ENCODE measurements at places on chromosomes 4 and X. TPM values are rescaled to one million over a fixed set of nuclear protein-coding genes. Genes with fewer than 3 reads are reported as not detected.
A peak's percentile ranks its signal among the peaks of the same experiment; 100 is the strongest.

The MSX1 gene
- total RNA-seq = 4.2 TPM

The F11 gene
- total RNA-seq = 0.23 TPM

The NAA10 gene
- 45.6 TPM for total RNA-seq

The RNF175 gene
- total RNA-seq = not detected

The PLXNB3 gene
- 0.95 TPM for total RNA-seq

The USP17L19 gene
- not detected for total RNA-seq

GRCh38 chr4:180766045-180766444, 1477.2 kb upstream of the TENM3 start:
- no peak for DNase-seq
- H3K27ac ChIP-seq = no peak overlapping the region
- no peaks in the 10 kb centered on the region for H3K4me1 ChIP-seq
- H3K27me3 ChIP-seq = no peaks in the 10 kb centered on the region
- H3K36me3 ChIP-seq = no peaks in the 10 kb centered on the region
- H3K4me3 ChIP-seq = no peak overlapping the region

- H3K4me3 ChIP-seq = no peak overlapping the region
- no peak overlapping the region for H3K27ac ChIP-seq
- H3K4me1 ChIP-seq = no peaks in the 10 kb centered on the region
- no peaks in the 10 kb centered on the region for H3K36me3 ChIP-seq
- no peak for DNase-seq
- no peaks in the 10 kb centered on the region for H3K27me3 ChIP-seq
These were observed 97.7 kb upstream of the ACSL4 start for GRCh38 chrX:109830704-109831206.

- no peak overlapping the region for H3K27ac ChIP-seq
- no peak for DNase-seq
- H3K4me1 ChIP-seq = no peaks in the 10 kb centered on the region
- H3K4me3 ChIP-seq = no peak overlapping the region
- H3K27me3 ChIP-seq = no peaks in the 10 kb centered on the region
- H3K36me3 ChIP-seq = no peaks in the 10 kb centered on the region
These were observed 537.1 kb upstream of the CXorf51A start for GRCh38 chrX:147351644-147352043.

DNA sequence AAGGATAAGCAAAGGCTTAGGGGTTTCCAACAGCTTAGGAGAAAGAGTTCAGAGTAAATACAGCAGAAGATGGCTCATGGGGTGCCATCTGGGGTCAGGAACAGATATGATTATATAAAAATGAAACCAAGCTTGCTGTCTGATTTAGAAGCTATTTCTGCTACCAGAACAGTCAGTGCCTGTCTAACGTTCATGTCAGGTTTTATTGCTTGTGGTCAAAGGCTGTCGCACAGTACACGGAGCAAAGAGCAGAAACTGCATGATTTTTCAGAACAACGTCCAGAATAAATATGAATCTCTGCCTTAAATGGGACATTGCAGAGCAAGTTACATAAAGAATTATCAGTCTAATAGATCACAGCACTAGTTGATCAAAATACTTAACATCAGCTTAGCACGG, 17.4 kb downstream of the CETN2 start:
- DNase-seq = no peak
- H3K27ac ChIP-seq = no peak overlapping the region
- H3K4me3 ChIP-seq = no peak overlapping the region
- no peaks in the 10 kb centered on the region for H3K27me3 ChIP-seq
- no peaks in the 10 kb centered on the region for H3K36me3 ChIP-seq

DNA sequence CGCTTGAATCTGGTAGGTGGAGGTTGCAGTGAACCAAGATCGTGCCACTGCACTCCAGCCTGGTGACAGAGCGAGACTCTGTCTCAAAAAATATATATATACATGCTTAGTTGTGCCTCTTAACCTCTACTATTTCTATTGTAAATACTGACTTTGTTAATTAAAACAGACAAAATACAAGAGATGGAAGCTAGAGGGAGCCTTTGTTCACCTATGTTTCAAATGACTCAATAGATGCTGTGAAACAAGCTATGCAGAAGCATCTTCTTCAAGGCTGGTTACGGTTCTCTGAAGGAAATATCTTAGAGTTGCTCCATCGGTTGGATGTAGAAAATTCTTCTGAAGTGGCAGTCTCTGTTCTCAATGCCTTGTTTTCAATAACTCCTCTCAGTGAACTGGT, 6.2 kb downstream of the NCAPG start:
- no peaks in the 10 kb centered on the region for H3K27me3 ChIP-seq
- no peak overlapping the region for H3K4me3 ChIP-seq
- H3K4me1 ChIP-seq = no peaks in the 10 kb centered on the region
- DNase-seq = no peak
- H3K27ac ChIP-seq = no peak overlapping the region
- no peaks in the 10 kb centered on the region for H3K36me3 ChIP-seq

DNA sequence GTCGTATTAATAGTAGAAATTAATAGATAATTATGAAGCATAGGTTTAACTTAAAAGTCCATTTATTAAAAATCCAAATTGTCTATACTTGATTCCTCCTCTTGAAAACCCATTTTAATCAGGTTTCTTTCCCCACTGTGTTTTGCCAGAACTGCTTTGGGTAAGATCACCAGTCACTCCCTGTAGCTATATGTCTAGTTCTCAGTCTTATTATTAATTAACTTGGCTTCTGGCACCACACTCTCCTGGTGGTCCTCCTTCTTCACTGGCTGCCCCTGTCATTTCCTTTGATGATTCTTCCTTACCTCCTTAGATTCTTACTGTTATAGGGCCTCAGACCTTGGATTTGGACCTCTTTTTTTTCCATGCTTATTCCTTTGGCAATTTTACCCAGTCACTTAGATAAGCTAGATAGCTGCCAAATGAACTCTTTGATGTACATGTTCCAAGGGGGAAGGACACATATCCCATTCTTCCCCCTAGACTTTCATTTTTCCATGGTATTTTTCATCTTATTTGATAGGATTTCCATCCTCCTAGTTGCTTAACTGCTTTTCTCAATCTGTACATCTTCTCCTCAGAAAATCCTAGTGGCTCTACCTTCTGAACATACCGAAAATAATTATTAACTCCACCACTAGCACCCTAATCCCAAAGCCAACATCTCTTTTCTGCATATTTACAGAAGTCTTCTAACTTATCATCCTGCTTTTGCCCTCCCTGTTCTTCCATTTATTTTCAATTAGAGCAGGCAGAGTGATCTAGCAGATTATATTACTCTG, 24.5 kb downstream of the GIMD1 start:
- DNase-seq = no peak
- H3K4me1 ChIP-seq = peaks cover 2% of the 10 kb centered on the region
- H3K4me3 ChIP-seq = no peak overlapping the region
- no peaks in the 10 kb centered on the region for H3K36me3 ChIP-seq

GRCh38 chr4:23006756-23007155, 314.0 kb downstream of the GBA3 start:
- no peaks in the 10 kb centered on the region for H3K4me1 ChIP-seq
- H3K36me3 ChIP-seq = no peaks in the 10 kb centered on the region
- no peak overlapping the region for H3K4me3 ChIP-seq
- H3K27ac ChIP-seq = no peak overlapping the region
- no peak for DNase-seq

DNA sequence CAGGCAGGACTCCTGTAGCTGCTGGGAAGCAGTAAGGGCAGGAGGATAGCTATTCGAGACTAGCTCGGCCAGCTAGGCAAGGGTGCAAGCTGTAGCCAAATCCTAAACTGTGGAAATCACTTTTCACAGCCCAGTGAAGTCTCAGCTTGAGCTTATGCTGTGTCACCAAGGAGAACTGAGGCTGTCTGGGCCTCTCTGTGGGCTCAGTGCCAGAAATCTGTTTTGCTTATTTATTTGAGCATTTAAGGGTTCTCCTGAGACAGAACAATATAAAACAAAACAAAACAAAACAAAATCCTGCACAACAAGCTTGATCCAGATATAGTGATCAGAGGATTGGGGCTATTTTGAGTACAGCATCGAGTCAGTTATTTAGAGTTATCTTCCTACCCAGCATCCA, 97.5 kb downstream of the FANCB start:
- no peaks in the 10 kb centered on the region for H3K36me3 ChIP-seq
- peaks cover 2% of the 10 kb centered on the region for H3K4me1 ChIP-seq
- H3K4me3 ChIP-seq = no peak overlapping the region
- no peak overlapping the region for H3K27ac ChIP-seq

GRCh38 chr4:35950442-35950841, 293.9 kb downstream of the ARAP2 start:
- H3K4me3 ChIP-seq = no peak overlapping the region
- no peaks in the 10 kb centered on the region for H3K27me3 ChIP-seq
- no peaks in the 10 kb centered on the region for H3K4me1 ChIP-seq
- H3K36me3 ChIP-seq = no peaks in the 10 kb centered on the region
- no peak for DNase-seq
- H3K27ac ChIP-seq = no peak overlapping the region

GRCh38 chr4:145179281-145179860, 1.0 kb downstream of the OTUD4 start:
- H3K27me3 ChIP-seq = no peaks in the 10 kb centered on the region
- no peaks in the 10 kb centered on the region for H3K36me3 ChIP-seq
- peaks cover 10% of the 10 kb centered on the region for H3K4me1 ChIP-seq
- peak overlapping the region; percentile 68 for H3K4me3 ChIP-seq

DNA sequence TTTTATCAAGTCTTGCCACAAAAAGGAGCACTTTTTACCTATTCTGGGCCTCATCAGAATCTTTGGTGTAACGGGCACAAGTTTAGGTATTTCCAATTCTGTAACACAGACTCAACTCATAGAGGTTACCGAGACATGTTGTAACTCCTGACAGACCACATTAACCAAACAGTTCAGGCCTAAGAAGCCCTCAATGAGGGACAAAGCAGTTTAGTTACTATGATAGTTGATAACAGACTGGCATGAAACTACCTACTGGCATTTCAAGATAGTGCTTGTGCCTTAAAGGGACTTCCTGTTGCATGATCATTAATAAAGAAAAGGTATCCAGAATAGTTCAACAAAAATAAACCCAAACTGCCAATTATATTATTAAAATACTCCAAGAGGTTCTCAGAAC, 64.1 kb downstream of the HUWE1 start:
- H3K4me3 ChIP-seq = no peak overlapping the region
- H3K27ac ChIP-seq = no peak overlapping the region
- H3K4me1 ChIP-seq = no peaks in the 10 kb centered on the region
- no peaks in the 10 kb centered on the region for H3K36me3 ChIP-seq
- no peak for DNase-seq
- H3K27me3 ChIP-seq = no peaks in the 10 kb centered on the region

Measured in ovary (tissue), 10 donors.